ENCODE measurements at places on chromosomes 12 and 14.

DNA sequence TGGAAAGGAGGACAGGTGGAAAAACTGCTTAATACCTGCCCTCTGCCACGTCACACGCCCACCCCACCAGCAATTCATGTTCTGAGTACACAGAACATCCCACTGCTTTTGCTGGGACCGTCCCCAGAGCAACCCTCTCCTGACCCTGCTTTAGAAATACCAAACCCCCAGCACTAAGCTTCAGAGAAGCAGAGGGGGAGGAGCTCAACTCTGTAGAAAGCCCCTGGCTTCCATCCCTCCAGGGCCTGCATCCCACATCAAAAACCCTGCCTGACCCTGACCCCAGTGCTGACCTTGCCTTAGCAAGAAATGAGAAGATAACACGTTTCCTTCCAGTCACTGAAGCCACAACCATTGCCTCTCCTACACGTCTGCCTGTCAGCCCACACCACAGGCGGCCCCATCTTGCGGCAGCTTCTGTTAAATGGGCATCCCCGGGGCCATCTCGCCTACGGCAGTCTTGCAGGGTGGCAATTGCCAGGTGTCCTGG is 19.7 kb downstream of the VDR start:
- no peak for DNase-seq

DNA sequence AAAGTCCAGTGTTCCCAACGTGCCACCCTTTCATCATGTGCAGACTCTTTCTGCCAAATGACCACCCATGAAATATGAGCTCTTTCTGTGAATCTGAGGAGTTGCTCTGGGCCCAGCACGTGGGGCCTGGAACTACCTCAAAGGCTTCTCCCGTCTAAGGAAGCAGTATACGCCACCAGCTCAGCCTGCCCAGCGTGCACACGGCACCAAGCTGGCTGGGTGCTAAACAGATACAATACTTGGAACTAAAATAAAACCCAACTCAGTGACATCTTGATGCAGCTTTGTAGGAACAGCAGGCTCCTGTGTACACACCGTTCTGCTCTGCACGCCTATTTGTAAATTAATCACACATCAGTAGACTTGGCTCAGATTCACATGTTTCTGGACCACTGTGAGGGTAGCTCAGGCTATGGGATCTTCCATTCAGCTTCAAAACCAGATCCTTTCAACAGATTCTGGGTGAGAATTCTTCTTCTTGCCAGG is 74.8 kb downstream of the ARL6IP4 start:
- no peak for DNase-seq

GRCh38 chr14:64873506-64874219 is 6.0 kb downstream of the SPTB start:
- DNase-seq: no peak

GRCh38 chr12:123854918-123855317 is 92.8 kb downstream of the DNAH10 start:
- DNase-seq: peak; percentile 32

- DNase-seq: no peak
Observed at GRCh38 chr14:48735607-48736006, 850.6 kb downstream of the RPS29 start.

- no peak for DNase-seq
Observed at GRCh38 chr12:98185606-98186005, 329.8 kb upstream of the TMPO start.

- DNase-seq: no peak
Observed at GRCh38 chr12:89567691-89568239, 41.9 kb upstream of the POC1B start.

- DNase-seq: no peak
Observed at GRCh38 chr12:112752303-112752702, 39.2 kb upstream of the RPH3A start.

GRCh38 chr14:32821964-32822653 is 116.6 kb upstream of the NPAS3 start:
- DNase-seq: no peak

GRCh38 chr14:68233101-68233784 is 413.7 kb downstream of the RAD51B start:
- no peak for DNase-seq

DNA sequence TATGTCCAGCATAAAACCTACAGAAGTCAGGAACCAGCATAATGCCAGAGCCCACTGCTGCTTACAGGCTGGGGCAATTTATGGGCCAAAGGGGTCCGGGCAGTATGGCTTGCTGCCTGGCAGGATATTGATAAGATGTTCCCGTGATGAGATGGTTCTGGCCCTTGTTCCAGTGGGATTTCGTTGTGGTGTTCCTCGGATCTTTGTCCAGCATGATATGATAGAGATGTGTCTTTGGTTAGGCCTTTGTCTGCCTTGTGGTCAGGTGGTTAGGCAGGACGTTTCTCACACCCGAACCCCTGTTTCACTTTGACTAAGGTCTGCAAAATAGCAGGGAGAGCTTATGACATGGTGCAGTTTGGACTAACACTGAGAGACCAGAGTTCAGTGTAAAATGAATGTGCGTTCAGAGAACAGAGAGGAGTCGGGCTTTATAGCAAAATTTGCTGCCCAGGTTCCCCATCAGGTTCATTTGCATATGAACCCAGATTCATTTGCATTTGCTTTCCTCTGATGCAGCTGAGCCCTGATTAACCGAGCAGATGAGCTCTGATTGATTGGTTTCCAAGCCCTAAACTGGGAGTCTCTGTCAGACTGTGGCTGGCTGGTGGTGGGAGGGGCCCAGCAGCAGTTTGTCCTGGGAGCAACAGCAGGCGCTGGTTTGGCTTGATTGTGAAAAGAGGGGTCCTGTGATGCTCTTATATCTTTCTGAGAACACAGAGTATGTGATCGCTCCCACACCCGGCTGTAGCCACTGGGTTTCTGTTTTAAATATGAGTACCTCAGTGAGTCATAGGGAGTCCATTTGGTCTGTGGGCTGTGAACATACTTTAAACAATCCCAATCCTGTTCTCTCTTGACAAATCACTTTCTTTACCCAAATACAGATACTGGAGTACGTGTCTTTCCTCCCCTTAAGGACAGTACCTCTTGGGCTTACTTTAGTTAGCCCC is 156.3 kb upstream of the PZP start:
- peak; percentile 37 for DNase-seq

GRCh38 chr14:59419303-59419702 is 45.9 kb downstream of the GPR135 start:
- peak; percentile 21 for DNase-seq

DNA sequence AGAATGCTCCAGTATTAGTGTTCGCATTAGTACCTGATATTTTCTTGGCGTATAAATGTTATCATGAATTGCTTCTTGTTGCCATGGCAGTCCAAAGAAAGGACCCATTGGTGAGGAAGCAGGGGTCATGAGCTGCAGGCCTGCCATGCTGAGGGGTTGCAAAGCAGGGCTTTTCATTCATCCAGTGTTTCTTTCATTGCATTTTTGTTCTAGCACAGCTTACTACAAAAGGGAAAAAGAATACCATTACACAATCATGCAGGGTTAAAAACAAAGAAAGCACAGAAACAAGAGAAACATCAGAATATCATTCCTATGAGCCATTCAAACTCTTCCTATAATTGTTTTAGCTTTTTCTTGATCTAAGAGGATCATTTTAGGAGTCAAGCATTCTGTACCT is 24.0 kb downstream of the DICER1 start:
- no peak for DNase-seq

- DNase-seq: no peak
Observed at GRCh38 chr12:100737168-100737567, 57.4 kb upstream of the ANO4 start.

DNA sequence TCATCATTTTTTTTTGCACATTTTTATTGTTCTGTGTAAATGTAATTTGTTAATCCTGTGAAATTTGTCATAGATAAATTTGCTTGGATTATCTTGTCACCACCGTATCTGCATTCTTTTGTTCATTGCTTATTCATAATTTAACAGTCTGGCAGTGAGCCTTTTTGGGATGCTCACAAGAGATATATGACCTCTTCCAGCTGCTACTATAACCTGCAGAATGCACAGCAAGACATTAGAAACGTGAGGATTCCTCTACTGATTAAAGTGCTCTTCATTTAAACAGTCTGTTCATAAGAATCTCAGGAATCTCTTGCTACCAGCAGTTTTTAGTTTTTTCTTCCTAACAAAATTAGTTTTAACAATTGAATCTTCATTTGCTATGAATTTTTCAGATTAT is 9.1 kb downstream of the NPAS3 start:
- DNase-seq: no peak

DNA sequence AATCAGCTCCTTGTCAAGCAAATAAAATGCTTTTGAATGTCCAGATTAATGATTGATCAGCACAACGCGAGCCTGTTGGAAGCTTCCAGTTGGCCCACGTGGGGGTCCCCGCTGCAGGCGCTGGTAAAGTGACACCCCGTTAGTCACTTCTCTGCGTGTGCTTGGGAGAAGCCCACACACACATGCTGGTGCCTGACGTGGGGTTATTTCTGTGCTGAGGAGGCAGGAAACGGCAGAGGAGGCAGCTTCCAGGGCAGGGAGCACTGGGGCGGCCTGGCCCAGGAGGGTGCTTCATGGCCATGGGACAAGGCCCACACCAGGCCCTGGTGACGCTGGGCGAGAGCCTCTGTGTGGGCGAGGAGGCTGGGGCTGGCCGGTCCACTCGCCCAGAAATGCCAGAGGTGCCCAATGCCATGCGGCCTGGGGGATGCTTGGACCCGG is 101.5 kb downstream of the KIF26A start:
- no peak for DNase-seq

DNA sequence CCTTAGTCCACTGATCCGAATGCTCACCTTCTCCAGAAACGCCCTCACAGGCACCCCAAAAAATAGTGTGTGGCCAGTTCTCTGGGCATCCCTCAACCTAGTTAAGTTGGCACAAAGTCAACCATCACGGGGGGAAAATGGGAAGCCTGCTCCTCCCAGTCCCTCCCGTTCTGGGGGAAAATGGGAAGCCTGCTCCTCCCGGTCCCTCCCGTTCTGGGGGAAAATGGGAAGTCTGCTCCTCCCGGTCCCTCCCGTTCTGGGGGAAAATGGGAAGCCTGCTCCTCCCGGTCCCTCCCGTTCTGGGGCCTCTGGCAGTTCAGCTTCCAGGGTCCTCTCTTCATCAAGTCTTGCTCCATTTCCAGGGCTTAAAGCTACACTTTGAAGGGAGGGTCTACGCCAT is 106.1 kb downstream of the RIMBP2 start:
- no peak for DNase-seq

GRCh38 chr12:129901254-129901653 is 2.6 kb downstream of the TMEM132D start:
- DNase-seq: no peak

- DNase-seq: no peak
Observed at GRCh38 chr12:101597164-101597563, 2.4 kb downstream of the MYBPC1 start.

DNA sequence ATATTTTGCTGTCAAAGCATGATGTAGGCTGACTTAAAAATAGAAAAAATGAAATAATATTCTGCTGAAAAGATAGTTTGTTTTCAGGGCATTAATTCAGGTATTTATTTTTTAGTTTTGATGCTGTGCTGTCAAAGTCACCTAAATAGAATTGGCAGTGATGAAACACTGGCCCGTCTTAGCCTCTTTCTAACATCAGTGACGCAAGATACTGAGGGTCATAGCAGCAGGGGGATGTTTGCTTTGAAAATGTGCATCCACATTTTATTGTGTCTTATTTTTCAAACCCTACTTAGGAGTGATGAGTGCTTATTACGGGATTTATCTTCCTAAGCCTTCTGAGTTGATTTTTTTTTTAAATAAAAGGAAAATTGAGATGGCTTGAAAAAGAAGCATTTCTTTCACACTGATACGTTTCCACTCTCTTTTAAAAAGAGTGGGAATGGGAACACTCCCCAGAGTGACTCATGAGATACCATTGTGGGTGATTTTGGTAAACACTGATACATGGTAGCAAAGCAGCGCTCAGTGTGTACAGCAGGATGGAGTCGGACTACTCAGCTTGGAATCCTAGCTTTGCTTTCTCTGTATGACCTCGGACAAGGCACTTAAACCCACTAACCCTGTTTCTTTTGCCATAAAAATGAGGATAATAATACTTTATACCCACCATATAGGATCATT is 290.8 kb downstream of the ERC1 start:
- no peak for DNase-seq
